ENCODE measurements at places on chromosomes 11 and 22.

GRCh38 chr11:79493555-79494171 lies 52.8 kb upstream of the TENM4 start:
- DNase-seq: peak; percentile 62

DNA sequence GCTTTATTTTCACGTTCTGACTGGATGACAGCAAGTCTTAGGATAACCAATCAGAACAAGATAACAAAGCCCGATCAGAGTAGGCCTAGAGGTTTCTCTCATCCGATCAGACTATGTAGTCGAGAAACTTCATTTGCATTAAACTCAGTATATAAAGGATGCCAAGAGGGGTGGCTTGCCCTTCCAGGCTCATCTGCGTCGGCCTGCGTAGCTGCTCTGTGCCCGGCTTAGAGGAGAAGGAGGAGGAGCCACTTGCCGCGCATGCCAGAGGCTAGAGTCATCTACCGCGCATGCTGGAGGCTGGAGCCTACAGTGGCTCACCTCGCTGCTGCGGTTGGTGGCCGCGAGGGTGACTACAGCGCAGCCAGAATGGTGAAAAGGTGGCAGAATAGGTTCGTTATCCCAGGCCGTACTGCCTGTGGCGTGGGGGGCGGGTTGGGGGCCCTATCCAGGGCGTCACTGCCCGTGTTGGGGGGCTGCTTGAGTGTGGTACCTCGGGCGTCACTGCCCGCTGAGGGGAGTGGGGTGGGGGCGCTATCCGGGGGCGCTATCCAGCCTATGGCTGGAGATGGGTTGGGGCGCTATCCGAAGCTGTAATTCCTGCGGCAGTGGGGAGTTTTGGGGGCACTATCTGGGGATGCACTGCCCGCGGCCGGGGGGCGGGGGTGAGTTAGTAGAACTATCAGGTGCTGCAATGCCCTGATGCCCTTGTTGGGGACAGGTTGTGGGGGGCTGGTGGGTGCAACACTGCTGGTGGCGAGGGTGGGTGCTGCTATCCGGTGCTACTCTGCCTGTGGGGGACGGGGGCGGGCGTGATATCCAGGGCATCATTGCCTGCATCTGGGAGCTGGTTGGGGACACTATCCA lies at the start of gene RFPL2:
Gene RFPL2, minus strand, starts transcription at position 218 of the 867 bp plus-strand sequence. CDS start 2,622 bp downstream, outside the sequence.
- no peak for DNase-seq

GRCh38 chr11:107271425-107271824 lies 186.2 kb downstream of the CWF19L2 start:
- DNase-seq: no peak

DNA sequence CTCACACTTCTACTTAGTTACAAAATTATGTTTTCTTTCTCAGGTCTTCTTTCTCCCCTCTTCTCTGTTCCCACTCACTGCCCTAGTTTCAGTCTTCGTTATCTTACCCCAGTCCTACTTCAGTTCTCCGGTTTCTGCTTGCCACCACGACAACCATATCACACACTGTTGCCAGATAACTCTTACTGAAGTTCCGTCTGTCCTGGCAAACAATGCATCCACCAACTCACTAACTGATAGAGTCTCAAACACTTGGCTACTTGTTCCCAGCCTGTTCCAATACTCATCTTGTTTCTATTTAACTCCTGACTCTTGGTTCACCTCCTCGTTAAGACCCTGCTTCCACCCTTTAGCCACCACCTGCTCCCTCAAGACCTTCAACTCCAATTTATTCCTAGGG lies 164.5 kb downstream of the STK33 start:
- no peak for DNase-seq

GRCh38 chr22:20444325-20444724 lies 6.7 kb upstream of the SCARF2 start:
- no peak for DNase-seq

DNA sequence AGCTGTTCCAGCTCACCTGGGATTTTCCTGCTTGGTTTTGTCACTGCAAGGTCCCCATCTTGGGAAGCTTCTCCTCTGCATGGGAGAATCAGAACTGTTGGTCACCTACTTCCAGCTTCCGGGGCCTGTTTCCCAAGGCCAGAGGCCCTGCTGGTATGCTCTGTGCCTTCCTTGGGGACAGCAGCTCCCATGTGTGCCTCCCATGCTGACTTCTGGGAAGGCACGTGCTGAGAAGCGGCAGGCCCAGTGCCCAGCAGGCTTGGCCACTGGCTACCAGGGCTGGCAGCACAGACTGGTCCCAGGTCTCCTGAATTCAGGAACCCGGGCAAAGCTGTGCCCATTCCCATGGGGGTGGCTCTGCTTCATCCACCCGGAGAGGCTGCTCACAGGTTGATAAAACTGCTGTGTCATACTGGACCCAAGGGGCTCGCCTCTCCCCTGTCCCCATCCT lies 33.8 kb downstream of the MYEOV start:
- peak; percentile 0 for DNase-seq

DNA sequence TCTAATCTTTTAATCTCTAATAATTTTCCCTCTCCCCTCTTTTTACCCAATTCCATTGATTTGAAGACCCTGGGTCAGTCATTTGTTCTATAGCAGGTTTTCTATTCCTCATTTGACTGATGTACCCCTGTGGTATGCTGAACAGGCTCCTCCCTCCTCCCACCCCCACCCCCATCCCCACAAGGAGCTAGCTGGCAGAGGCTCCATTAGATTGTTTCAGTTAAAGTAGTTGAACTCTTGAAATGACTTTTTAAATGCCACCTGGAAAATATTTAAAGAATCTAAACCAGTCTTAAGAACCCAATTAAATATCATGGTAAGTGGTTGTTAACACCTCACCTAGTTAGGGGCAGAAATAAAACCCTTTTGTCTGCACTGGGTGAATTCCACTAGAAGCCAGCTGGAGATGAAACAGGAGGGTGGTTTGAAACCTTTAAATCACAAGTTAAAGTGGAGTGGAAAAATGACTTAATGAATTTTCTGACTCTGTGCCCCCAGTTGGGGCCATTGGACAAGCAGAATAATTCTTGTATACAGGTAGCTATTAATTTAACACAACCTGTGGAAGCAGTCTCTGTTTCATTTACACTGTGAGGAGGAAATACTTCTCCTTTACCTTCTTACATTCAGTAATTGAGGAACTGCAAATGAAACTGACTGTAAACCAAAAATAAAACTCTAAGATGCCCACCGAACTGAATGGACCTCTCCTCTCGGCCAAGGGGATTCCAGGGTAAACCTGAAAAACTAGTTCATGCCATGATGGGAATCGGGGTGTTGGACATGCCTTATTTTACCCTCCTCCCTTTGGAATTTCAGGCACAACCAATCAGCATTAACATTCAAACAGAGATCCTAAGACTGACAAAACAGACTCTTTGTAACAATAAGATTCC lies 30.7 kb downstream of the PRR5L start:
- no peak for DNase-seq

- no peak for DNase-seq
Observed at GRCh38 chr11:69836401-69836800, 17.2 kb upstream of the FGF3 start.

- DNase-seq: peak; percentile 46
Observed at GRCh38 chr22:50293441-50294318, 13.8 kb downstream of the PLXNB2 start.

GRCh38 chr11:106208760-106209159 lies 131.3 kb downstream of the AASDHPPT start:
- DNase-seq: no peak

- no peak for DNase-seq
Observed at GRCh38 chr11:44467413-44467812, 98.0 kb upstream of the CD82 start.

- DNase-seq: no peak
Observed at GRCh38 chr11:35747668-35748067, 85.1 kb downstream of the TRIM44 start.

- no peak for DNase-seq
Observed at GRCh38 chr11:72069787-72070251, 10.5 kb downstream of the NUMA1 start.

GRCh38 chr11:16036218-16036617 lies 320.1 kb downstream of the SOX6 start:
- DNase-seq: no peak

DNA sequence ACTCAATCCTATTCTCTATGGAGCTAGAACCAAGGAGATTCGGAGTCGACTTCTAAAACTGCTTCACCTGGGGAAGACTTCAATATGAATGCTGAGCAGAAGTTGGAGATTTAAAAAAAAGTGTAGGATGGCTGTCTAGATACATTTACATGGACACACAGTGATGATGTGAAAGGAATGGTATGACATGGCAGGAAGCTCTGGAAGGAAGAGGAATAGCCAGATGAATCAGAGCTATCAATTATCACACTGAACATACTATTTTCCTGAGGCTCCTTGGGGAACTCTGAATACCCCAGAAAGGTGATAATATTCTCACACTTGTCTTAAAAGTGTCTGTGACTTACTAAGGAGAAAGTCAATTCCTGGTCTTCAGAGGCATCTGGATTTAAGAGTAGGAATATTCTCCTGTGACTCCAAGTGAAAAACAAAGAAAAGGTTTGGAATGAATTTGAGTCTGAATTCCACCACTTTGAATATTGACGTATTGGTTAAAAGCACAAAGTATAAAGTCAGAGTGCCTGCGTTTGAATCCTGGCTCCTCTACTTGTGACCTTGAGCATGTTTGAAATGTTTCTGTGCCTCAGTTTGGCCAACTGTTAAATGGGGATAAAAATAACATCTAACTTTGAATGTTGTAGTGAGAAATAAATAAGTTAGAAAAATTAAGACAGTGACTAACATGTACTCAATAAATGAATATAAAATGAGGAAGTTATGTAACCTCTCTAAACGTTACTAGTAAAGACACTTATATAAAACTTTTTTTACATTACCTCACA lies 1.3 kb downstream of the OR52D1 start:
- no peak for DNase-seq

- DNase-seq: no peak
Observed at GRCh38 chr22:28369854-28370253, 309.8 kb downstream of the TTC28 start.

DNA sequence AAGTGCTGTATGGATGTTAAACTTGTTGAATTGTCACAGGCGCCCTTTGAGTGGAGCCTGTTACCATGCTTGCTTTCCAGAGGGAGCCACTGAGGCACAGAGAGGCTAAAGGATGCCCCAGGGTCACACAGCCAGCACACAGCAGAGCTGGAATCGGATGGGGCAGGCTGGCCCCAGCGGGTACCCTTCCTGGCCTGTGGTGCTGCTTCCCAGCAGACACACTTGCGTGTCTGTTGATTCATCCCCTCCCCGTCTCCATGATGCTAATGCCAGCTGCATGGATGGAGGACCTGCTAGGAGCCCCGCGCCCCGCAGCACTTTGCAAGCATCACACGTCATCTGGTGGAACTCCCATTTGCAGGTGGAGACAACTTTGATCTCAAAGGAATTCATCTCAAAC lies 52.4 kb upstream of the SHISAL1 start:
- no peak for DNase-seq

DNA sequence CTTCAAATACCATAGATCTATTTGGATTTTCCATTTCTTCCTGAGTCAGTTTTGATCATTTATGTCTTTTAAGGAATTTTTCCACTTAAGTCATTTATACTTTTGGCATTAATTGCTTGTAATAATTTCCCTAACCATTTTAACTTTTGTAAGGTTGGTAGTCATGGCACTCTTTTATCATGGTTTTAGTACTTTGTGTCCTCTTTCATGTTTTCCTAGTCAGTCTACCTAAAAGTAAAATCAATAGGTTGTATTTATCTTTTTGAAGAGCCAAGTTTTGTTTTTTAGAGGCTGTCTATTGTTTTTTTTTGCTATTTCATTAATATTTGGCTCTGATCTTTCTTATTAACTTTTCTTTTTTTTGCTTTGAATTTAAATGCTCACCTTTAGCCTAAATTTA lies 45.5 kb upstream of the IGLL5 start:
- no peak for DNase-seq

- peak; percentile 77 for DNase-seq
Observed at GRCh38 chr22:20080445-20080775, 369 bp downstream of the DGCR8 start.

DNA sequence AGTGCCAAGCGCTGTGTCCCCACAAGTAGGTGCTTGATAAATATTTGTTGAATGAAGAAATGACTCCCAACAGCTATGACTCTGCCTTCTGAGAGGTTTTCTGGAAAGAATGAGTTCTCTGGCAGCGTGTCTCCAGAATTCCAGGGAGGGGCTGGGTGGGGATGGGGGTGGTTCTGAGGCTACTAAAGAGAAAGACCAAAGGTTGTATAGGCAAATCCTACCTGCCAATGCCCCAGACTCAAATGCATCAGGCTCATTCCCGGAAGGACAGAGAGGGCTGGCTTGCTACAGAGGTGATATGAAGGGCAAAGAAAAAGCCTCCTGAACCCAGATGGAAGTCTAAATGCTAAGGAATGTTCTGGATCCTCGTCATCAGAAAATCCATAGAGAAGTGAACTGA lies 1.9 kb downstream of the DUSP18 start:
- DNase-seq: no peak

DNA sequence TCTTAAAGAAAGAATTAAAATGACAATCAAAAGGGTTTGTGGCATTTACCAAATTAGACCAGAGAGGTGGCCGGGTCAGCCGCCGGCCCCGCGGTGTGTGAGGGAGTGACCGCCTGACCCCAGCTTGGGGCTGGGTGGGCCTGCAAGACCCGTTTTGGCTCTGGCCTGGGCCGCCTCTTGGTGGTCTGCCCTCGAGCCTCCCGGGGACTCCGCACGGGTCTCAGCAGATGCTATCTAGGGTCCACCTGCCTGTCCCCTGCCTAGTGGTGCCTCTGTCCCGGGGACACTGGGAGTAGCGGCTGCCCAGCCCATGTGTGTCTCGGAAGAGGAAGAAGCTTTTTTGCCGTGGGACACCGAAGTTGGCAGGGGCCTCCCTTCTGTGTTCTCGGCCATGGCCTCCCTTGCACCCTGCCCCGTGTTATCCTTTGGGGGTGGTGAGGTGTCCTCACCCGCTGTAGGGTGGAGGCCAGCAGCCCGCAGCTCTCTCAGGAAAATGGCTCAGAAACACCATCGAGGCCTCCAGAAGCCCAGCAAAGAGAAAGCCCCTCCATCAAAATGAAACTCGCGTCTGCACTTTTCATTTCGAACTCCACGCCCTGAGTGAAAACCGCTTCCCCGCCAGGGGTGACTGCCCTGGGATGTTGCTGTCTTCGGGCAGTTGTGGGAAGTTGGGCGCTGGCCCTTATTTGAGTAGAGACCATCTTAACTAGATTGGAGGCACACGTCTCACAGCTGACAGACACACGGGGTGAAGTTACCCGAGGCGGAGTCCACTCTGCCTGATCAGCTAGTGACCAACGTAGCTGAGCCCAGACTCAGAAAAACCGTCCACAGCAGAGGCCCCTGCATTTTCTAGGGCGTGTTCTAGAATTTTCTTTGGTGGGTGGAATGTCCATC lies 8.0 kb downstream of the CCND1 start:
- no peak for DNase-seq

GRCh38 chr11:71081704-71082230 lies 170.6 kb downstream of the SHANK2 start:
- no peak for DNase-seq

- DNase-seq: no peak
Observed at GRCh38 chr11:65811764-65812475, 21.8 kb upstream of the SNX32 start.

DNA sequence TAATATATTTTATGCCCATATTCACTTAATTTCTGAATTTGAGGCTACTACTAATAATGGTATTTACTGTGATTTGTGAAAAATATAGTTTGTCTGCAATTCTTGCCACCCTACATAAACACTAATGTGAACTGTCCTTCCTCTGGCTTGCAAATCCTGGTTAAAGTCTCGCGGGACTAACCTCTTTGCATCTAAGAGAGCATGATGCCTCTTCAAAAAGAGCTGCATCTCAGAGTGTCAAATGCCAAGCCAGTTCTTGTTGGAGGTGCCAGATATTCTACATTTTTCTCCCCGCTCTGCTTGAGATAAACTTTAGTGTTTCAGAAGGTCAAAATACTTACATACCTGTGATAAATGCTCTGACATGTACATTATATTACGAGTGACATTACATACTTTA lies 2.1 kb downstream of the ARHGAP42 start:
- no peak for DNase-seq

Measured in activated naive CD8-positive, alpha-beta T cell treated with anti-CD3 and anti-CD28 coated beads, Interleukin-2, amount 50 U/mL, for 24 hours (primary cell).